NCI-H526 treated with DMSO at 0.1 percent for 48 hours (cell line): ENCODE measurements at places on chromosomes 13 and 19.

DNA sequence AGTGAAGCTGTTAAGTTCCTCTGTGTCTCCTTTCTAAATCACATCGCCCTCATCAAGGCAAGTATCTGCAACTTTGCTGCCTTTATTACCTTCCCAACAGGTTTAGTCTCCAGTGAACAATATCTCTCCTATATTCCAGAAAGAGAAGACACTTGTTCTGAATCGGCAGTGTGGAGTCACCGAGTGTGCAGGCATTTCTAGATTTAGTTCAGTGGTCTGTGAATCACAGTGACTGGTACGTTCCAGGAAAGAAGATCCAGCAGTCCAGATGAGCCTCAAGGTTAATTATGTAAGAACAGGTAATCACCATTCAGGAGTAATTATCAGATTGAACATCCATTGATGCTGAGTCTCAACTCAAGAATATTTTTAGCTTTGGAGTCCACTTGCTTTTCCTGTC, 497.0 kb downstream of the FOXO1 start:
- DNase-seq: no peak

GRCh38 chr13:39788102-39788501, 132.6 kb downstream of the COG6 start:
- DNase-seq: no peak

DNA sequence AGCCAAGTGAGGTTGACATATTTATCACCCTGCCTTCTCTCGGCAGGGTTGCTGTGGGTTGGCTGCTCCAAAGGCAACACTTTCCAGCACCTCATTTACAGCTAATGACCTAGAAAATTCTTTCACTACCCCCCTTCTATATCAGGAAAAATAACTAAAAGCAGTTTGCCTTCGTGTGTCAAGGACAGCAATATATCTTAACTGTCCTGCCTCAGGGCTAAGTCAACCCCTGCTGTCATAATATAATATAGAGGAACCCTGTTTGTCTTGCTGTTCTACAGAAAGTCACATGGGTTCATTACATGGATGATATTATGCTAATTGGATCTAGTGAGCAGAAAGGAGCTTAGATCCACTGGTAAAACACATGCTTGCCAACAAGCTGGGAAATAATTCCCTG, 28.1 kb upstream of the USP12 start:
- no peak for DNase-seq

GRCh38 chr13:48448285-48448958, 35.5 kb upstream of the LPAR6 start:
- no peak for DNase-seq

- peak; percentile 13 for DNase-seq
Observed at GRCh38 chr19:13920940-13921747, 15.1 kb downstream of the CC2D1A start.

DNA sequence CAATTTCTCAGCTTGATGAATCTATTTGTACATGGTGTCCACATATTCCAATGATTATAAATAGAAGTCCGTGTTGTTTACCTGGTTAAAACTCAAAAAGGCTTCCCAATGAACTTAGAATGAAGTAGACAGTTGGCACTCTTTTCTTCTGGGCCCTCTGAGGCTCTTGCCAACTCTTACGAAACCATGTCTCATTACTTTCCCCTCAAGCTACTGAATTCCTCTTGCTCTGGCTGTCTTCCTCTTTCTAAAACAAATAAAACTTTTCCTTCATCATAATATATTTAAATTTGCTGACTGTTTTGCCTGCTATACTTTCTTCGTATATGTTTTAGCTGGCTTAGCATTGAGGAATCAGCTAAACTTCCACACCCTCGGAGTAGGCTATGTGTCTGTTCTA, 139.7 kb downstream of the SLITRK6 start:
- no peak for DNase-seq
